ENCODE measurements at places on chromosomes 6 and 20.

DNA sequence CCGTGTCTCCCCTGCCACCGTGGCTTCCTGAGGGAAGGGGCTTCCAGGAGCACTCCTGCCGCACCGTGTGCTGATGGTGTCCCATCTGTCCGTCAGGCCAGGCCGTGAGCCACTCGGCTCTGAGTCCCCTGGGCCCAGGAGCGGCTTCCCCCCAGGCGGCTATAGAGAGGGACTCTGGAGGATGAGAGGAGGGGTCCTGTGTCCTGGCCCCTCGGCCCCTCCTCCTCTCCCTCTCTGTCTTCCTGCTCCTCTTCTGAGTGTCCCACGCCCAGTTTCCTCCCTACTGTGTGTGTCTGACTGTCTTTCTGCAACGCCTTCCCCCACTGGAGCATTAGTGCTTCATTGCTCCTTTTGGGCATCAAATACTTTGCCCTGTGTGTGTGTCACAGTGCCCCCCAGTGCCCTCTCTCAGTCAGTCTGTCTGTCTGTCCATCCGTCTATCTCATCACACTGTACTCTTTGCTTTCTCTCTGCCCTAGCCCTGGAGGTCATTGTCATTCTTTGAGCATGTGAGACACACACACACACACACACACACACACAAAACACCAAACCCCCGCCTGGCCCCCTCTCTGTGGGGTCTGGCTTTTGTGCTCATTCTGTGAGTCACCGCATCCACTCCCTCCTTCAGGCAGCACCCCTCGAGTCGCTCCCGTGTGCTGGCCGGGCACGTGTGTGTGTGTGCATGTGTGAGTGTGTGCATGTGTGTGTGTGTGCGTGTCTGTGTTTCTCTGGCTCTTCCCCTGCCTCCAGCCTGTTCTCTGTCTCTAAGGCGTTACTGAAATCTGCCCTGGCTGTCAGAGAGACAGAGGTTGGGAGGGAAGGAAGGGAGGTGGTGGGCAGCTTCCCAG lies 71.9 kb downstream of the SRC start:
- no peak for DNase-seq

DNA sequence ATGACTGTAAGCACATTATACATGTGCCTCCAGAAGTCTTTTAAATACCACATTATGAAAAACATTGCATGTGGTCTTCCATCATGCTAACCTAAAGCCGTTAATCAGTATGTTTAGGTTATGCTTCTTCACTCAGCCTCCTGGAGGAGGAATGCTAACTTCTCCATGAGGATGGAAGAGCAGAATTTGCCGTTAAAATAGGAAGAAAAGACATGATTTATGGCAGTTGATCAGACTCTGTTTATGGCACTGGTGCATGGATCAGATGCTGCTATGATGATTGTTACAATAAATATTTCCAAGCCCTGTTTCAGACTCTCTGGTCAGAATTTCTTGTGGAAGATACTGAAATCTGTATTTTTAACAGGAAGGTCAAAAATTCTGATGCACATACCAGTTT lies 31.7 kb downstream of the MAP3K4 start:
- no peak for DNase-seq

GRCh38 chr6:42104095-42104803 lies 38.2 kb downstream of the C6orf132 start:
- no peak for DNase-seq

DNA sequence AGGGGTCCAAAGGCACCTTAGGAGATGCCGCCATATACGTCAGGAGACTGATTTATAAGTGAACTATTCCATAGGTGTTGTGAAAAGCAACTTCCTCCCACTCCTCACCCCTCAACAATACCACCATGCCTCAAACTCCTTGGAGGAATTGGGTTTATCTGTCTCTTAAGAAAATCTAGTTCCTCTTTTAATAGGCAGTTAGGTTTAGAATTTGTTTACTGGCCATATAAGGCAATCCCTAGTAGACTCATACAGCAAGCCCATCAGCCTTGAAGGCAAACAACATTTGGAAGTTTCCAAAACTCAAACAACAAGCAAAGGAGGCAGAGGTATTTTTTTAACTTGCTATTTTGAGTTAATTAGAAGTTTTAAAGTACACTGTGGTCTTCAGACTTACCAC lies 66.1 kb downstream of the PRND start:
- no peak for DNase-seq

DNA sequence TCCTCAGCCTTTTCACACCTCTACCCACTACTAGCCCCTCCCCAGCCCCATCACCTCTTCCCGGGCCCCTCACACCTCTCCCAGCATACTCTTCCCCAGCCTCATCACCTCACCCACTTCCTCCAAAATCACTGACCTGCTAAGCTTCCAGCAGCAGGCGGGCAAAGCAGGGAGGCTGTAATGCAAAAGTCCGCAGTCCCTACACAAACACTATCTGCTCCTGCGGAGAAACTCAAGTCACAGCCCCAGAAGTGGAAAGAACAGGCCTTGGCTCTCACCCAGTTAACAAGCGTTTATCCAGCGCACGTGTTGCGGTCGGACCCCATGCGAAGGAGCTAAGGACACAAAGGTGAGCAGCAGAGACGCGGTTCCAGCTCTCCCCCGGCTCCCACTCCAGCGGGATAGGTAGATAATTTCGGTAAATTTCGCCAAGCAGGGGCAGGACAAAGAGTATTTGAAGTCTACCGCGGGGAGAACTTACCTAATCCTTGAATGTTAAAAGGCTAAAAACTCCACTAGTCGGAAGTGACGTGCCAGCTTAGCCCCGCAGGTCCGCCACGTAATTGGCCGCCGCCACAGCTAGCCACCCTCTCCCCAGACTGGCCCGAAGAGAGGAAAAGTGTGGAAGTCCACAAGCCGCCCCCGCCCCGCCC lies 728 bp upstream of the TRIM39 start:
- no peak for DNase-seq

- DNase-seq: no peak
Measured at GRCh38 chr6:9467741-9468140, 947.1 kb downstream of the TFAP2A start.

DNA sequence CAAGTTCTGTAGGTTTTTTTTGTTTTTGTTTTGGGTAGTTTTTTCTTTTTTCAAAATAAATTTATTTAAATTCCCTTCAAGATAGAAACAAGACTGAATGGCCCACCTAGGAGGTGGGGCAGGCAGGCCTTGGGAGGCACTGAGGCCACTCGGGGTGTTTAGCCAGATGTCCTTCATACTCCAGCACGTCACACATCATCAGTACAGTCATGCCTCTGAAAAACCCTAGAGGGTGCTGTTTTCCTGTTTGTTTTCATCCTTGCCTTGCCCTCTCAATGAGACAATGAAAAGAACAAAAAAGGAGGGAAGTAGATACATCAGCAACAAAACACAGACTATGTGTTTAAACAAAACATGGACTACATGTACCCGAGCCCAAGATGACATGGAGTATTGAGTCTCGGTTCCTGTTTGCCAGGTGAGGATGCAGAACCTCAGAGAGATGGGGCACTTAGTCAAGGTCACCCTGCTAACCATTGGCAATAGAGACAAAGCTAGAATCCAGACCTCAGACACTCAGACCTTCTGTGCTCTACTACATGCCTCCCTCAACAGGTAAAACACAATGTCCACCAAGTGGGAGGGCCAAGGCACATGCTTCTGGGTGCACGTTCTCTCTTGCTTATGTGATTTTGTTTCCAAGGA lies 26.8 kb upstream of the CLIC5 start:
- DNase-seq: no peak

GRCh38 chr6:15530411-15530810 lies 132.4 kb downstream of the DTNBP1 start:
- DNase-seq: no peak

- DNase-seq: no peak
Measured at GRCh38 chr6:43361269-43361668, 8.2 kb downstream of the ZNF318 start.

- no peak for DNase-seq
Measured at GRCh38 chr6:106184629-106185028, 98.5 kb downstream of the PRDM1 start.

DNA sequence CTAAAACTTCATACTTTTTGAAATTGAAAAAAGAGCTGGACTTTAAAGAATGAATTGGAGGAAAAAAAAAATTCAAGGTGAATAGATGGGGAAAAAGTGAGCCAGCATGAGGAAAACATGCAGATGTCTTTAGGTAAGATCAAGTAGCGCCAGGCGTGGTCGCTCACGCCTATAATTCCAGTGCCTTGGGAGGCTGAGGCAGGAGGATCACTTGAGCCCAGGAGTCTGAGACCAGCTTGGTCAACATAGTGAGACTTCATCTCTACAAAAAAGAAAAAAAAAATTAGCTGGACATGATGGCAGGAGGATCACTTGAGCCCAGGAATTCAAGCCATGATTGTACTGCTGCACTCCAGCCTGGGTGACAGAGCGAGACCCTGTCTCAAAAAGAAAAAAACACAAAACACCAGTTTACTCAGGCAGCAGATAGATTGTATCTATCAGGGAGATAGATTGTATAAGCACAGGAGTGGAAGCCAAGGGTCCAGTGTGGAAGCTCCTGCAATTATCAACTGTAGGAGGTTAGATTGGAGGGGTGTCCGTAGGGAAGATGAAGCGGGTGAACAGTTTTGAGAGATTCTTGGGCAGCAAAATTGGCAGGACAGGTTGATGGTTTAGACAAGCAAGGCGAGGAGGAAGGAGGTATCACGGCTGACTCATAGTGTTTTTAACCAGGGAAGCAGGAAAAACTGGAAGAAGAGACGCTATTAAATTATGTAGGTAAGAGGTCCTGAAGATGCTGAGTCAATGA lies 97.6 kb upstream of the ZNF217 start:
- DNase-seq: no peak

DNA sequence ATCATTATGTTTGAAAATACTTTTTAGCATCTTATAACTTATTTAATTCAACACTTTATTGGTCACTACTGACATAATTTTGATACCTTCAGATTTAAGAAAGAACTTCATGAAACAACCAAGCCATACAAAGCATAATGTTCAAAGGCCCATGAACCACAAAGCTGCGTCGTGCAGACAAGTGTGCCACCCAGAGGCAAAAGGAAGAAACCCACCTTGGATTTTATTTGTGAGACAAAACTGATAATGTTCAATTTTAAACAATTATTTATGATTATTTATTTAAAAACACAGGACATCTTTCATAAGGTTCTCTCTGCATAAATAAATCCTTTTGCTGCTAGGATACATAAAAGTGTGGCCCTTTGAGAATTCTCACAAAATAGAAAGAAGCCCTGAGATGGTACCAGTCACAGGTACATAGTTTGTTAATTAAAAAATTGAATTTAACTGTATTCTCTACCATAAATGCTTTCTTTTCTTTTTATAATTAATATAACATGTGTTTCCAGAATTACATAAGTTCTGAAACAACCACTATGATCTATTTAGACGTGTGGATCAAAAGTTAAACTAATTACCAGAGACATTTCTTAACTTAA lies 143.7 kb downstream of the RALGAPA2 start:
- DNase-seq: no peak

- no peak for DNase-seq
Measured at GRCh38 chr20:22106308-22106938, 401.0 kb downstream of the PAX1 start.

DNA sequence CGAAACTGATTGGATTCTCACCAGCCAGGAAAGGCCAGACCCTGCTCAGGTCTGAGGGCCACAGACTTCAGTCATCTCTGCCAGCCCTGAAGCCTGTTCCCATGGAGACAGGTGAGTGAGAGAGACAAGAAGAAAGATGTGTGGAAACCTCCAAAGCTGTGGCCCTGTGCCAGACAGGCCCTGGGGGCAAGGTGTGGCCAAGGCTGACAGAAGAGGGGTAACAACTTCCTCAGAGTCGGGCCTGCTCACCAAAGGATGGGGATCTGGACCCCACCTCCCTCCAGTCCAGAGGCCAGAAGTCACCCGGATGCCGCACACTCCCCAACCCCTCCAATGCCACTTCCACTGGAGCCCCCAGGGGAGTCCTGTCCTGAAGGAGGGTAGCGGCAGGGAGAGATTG lies 73.6 kb downstream of the MDGA1 start:
- no peak for DNase-seq

DNA sequence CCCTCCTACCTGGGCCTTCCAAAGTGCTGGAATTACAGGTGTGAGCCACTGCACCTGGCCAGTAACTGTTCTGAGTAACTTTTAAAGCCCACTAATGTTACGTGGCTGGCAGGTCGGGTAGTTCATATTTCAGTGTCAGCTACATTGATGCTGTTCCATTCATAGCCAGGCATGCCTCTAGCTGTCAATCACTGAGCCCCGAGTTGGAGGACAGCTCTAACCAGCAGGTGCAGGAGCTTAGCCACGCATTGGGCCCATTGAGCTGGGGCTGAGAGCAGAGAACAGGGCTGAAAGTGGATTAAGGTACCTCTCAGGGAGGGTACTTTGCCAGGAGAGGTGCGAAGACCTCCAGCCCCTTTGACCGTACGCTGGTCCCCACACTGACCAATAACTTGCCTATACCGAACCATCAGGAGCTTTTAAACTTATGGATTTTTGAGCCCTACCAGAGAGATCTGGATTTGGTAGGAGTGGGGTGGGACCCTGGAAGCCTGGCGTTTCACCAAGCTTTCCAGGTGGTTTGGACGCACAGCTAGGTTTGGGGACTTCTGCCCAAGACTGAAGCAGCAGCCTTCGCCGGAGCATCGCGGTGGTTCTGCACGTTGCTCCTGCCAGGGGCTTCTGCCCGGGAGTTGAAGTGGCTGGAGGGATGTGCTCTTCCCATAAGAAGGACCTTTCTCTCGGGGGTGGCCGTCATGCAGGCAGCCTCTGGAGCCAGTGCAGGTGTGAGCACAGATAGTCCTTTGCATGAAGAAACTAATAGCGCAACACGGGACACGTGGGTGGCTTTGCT lies 82.6 kb downstream of the SERAC1 start:
- DNase-seq: no peak

- DNase-seq: no peak
Measured at GRCh38 chr6:6856538-6857523, 250.9 kb upstream of the RREB1 start.

DNA sequence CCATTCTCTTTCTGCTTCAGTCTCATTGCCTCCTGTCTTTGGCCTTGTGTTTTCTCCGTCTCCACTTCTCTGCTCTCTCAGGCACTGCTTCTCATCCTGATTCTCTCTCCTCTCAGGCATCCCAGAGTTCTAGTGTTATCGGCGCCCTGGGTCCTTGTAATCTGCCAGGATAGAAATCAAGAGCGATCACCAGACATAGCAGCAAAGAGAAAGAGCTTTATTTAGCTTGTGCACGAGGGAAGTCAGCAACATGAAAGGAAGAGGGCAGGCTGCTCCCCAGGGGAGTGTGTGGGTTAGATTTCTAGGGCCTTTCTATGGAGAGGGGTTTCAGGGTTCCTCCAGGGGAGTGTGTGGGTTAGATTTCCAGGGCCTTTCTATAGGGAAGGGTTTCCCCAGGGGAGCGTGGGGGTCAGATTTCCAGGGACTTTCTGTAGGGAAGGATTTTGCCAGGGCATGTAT lies 32.5 kb downstream of the SUN5 start:
- no peak for DNase-seq

DNA sequence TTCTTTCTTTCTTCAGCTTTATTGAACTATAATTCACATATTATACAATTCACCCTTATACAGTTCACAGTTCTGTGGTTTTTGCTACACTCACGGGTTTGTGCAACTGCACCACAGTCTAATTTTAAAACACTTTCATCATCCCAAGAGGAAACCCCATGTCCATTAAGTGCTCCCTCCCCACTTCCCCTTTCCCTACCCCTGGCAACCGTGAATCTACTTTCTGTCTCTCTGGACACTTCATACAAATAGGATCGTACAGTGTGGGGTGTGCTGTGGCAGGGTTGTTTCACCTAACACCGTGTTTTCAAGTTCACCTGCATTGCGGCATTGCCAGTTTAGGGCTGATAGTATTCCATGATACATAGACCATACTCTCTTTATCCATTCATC lies 118.8 kb downstream of the PHACTR3 start:
- no peak for DNase-seq

- DNase-seq: no peak
Measured at GRCh38 chr6:23246896-23247295, 677.5 kb downstream of the HDGFL1 start.
